ENCODE measurements at places on chromosomes 1 and 21.

- DNase-seq: no peak
These were observed 26.8 kb downstream of the CBR1 start for GRCh38 chr21:36096398-36097290.

- DNase-seq: no peak
These were observed 30.5 kb downstream of the TMEM53 start for GRCh38 chr1:44643721-44644334.

DNA sequence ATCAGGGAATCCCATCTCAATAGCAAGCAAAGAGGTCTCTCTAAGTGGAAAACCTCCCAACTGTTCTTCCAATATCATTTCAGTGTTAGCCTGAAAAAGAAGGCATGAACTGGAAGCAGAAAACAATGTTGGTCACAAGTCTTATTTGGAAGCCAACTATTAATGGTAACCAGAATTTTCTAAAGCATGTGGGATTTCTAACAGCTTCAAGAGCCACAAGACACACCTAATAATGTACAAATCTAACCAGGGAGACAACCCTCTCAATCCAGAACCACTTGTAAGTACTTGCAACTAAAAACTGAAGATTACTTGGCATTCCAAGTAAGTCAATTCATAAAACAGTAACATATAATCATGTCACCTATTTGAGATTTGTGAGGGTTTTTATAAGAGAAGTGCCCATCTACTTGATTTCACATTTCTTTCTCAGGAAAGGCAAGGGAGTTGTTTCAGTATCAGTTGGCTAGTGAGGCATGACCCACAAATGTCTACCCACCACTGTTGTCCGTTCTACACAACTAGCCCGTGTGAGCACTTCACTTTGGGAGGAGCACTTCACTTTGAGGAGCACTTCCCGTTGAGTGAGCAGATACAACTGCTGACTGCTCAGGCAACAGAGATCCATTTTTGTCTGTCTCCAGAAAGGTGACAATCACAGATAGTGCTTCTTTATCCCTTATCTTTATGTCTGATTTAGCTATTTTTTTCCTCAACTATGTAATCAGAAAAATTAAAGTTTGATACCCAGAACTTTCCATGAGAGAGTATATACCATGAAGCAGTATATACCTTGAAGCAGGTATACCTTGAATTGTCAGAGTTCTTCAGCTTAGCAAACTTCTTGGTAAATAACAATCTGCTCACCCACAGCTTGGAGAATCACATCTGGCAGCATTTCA lies 11.1 kb downstream of the STX6 start:
- DNase-seq: no peak

DNA sequence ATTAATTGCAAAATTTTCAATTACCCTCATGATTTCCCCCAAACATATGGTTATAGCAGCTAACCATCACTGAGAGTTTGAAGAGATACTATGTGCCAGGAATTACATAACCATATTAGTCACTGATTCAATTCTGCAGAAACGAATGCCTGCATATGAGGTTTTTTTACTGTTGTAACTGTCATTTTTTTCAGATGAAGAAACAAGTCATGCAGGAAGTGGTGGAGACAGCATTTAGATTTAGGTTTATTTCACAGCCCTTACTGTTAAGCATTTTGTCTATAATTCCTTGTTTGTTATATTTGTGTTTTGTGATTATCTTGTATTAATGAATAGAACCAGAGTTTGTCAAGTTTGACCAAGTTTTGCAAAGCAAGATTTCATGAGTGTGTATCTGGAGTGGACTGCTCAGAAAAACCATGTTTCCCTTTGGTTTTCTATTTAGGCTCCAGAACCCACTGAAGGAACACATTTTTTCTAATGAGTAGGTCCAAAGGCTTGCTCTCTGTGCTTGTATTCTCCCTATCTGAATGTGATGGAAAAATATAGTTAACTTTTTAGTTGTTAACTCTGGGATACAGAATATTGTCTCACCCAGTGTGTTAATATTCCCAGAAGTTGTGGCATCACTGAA lies 308.5 kb upstream of the ADAMTS5 start:
- DNase-seq: no peak

GRCh38 chr1:8349473-8349865 lies 31.6 kb downstream of the SLC45A1 start:
- no peak for DNase-seq

DNA sequence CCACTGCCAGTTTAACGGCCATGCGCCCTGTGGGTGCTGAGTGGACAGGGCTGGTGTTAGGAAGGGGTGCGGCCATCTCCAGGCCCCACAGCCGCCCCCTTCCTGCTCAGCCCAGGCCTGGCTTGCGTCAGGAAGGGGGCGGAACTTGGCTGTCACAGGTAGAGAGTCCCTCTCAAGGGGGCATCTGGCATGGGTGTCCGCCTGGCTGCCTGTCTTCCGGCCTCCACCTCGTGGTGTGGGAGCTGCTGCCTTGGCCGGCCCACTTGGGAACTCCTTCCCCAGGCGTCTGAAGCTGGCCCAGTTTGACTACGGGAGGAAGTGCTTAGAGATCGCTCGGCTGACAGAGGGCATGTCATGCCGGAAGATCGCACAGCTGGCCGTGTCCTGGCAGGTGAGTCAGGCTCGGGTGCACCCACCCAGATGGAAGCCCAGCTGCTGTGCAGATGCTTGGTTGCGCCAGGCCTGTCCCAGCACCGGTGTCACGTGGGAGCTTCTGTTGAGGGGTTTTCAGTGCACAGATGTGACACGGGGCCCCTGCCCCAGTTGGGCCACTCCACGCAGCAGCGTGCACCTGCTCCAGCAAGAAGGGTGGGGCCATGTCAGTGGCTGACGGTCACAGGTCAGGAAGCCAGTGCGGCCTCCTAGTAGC lies 9.1 kb upstream of the ATAD3B start:
- no peak for DNase-seq

GRCh38 chr1:98849969-98850636 lies 154.6 kb downstream of the PLPPR5 start:
- DNase-seq: no peak

- no peak for DNase-seq
These were observed 5.6 kb downstream of the PLEKHN1 start for GRCh38 chr1:971751-972506.

DNA sequence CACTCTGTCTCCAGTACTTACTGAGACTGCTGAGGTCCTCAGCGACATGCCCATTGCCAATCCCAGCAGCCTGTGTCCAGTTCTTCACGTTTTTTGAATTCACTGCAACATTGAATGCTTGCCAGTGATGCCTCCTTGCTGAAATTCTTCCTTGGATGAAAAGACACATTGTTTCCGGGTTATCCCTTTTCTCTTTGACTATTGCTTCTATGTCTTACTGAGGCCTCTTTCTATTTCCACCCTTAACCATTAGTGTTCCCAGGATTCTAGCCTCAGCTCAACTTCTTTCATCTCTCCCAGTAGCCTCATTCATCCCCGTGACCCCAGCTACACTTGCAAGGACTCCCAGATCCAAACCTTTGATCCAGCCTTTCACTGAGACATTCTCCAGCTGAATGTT lies 46.5 kb upstream of the KIF26B start:
- no peak for DNase-seq

DNA sequence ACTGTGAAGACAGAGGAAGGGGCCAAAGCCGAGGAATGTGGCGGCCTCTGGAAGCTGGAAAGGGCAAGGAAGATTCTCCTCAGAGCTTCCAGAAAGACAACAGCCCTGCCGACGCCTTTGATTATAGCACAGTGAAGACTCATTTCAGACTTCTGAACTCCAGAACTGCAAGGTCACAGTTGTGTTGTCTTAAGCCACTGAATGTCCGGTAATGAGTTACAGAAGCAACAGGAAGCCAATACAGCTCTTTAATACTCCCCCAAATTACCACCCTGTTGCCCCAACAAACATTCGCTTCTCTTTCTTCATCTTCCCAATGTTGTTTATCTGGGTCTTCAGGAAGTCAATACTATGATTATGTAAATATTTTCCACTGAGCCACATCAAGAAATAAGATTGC lies 44.0 kb downstream of the ETS2 start:
- no peak for DNase-seq

GRCh38 chr1:66438501-66438900 lies 95.5 kb upstream of the SGIP1 start:
- no peak for DNase-seq
